ENCODE measurements at places on chromosomes 5 and 9. TPM values are rescaled to one million over a fixed set of nuclear protein-coding genes. Genes with fewer than 3 reads are reported as not detected.

DNA sequence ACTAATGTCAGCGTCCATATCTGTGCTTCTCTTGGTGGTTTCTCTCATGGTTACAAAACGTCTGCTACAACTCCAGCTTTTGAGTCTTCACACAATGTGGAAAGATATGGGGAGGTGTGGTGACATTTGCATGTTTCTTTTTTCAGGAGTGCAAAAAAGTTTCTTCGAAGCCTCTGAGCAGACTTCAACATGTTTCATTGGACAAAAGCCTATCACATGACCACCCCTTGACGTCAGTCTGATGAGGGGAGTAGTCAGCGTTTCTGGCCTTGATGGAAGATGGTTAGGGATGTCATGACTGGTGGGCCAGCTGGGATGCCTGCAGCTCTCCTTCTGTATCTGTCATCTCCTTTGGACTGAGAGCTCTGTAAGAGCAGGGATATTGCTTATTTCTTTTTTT lies 61.4 kb downstream of the PTPDC1 start:
- DNase-seq: no peak

DNA sequence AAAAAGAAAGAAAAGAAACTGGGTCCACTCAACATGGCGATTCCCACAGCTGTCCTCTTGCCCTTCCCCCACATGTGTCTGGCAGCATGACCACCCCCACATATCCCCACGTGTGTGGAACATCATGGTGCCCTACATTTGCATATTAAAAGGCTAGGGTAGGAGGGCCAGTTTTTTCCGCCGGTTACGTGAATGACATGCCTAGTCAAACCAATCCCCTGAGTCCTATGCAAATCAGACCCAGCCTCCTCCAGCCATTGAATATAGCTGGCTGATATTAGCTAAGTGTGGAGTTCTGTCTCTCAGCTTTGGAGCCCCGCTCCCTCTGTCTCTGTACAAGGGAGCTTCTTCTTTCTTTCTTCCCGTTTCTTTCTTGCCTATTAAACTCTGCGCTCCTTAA lies 33.0 kb upstream of the CCDC112 start:
- DNase-seq: no peak

- no peak for DNase-seq
Observed at GRCh38 chr9:122418016-122418415, 47.2 kb downstream of the PTGS1 start.

DNA sequence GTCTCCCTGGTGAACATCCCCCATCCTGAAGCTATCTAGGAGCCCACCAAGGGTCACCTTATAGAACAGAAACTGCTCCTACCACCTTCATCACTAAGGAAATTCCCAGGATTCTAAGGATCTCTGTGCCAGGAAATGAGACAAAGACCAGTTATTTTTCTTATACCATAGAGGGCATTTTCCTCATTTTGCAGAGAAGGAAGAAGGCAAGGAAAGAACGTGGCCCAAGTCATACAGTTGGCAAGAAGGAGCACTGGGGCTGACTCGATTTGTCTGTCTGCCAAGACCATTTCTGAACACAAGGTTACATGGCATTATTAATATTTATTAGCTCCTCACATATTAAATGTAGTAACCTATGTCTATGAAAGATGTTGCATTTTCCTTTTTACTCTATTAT lies 49.6 kb upstream of the TNFSF15 start:
- no peak for DNase-seq

DNA sequence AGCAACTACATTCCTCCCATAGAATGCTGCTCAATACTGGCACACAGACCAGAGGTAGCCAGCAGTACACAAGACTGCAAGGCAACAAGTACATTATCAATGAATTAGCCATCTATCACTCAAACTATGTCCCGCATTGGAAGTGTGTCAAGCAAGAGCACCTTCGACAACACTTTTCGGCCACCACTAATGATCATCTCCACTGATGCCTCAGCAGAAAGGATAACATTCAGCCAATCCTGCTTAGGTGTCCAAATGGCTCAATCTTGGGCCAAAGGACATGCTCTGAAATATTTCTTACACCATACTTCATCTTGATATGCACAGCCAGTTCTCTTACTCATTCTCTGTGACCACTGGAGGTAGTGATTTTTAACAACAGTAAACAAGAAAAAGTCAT lies 25.0 kb downstream of the SKP1 start:
- DNase-seq: no peak

DNA sequence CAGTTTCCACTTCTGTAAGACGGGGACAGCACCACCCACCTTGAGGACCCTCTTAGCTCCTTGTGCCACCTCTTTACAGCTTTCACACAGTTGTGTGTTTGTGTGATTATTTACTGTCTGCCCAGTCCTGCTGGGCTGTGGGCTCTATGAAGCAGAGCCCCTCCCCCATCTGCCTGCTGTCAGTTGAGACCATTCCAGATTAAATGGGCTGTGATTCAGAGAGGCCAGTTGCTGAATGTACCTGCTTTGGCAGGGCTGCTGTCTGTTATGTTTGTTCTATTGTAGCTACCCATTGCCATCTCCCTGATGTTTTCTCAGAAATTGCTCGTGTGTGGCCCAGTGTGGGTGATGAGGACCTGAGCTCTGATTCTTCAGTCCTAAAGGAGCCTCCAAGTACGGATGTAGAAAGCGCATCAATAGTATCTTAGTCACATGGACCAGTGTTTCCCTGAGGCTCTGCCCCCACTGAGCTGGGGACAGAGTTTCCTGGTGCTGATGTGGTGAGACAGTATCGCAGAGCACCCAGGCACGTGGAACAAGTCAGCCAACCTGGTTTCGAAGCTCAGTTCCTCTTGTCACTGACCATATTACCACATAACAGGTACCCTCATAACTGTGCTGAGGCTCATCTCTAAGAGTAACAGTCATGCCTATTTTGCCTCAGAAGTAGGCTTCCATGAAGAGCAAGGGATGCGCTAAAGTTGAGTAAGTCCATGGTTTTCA lies 3.7 kb downstream of the ANGPTL2 start:
- no peak for DNase-seq

TYRP1 gene
- not detected for total RNA-seq

Measured in spleen (tissue), 13 donors.